ENCODE measurements at places on chromosomes 4 and X.

DNA sequence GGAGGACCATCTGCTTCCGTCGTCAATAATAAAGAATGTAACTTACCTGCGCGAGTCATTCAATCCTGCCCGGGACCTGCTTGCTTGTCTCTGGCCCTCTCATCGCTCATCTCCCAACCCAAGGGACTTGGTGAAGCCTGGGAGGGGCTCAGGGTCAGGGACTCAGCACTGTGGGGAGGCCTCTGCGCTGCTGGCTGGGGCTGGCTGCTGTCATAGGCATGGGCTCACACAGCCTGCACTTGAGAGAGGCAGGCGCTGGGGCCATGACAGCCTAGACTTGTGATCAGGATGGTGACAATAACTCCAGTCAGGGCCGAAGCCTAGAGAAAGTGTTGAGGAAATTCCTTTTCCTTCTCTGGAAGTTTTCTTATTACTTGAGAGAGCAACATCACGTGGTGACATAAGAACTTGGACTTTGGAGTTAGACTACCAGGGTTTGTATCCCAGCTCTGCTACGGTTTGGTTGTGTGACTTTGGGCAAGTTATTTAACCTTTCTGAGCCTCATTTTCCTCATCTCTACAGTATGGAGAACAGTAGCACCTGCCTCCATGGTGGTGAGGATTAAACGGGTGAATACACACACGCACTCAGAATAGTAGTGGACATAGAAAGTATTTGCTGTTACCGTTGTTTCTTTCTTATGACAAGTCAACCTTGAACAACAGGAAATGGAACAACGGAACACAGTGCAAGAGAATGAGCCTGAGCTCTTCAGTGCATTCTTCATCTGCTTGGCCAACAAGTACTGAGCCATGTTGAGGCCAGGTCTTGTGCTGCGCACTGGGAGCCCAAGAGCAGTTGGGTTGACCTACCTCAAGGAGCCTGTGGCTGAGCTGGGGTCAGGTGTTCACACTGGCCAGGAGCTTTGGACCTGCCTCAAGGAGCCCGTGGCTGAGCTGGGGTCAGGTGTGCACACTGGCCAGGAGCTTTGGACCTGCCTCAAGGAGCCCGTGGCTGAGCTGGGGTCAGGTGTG, 60.5 kb downstream of the TBC1D14 start:
- DNase-seq, result no peak

GRCh38 chr4:126957556-126957955, 675.2 kb upstream of the INTU start:
- peak; percentile 51 for DNase-seq

DNA sequence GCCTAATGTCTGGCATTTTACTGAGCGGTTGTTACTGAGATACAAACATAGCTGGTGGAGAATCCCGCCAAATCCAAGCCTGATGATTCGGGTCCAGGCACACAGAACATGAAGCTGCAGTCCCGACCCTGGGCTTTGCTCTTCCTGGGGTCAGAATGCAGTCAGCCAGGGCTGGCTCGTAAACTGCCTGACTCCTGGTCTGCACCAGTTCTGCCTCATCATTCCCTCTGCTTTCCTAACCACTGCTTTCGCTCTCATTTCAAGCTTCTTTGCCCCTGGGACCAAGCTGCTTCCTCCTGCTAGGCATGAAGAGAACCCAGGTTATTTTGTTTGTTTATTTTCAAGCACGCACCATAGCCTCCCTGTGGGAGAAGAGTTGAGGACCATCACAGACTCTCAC, 39.3 kb downstream of the GATB start:
- no peak for DNase-seq

GRCh38 chr4:72209600-72209999, 177.8 kb downstream of the NPFFR2 start:
- no peak for DNase-seq

DNA sequence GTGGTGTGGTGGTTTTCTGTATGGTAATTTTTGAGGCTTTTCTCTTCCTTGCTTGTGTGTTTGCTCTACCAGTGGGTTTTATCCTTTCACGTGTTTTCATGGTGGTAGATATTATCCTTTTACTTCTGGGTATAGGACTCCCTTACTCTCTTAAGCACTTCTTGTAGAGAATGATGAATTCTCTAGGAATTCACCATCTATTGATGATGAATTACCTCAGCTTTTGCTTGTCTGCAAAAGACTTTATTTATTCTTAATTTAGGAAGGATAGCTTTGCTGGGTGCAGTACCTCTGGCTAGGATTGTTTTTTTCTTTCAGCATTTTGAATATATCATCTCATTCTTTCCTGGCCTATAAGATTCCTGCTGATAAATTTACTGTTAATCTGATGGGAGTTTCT, 415.3 kb downstream of the PDGFC start:
- peak; percentile 73 for DNase-seq

- peak; percentile 63 for DNase-seq
These were observed 29.8 kb downstream of the ACOX3 start for GRCh38 chr4:8410641-8411271.
